Activated T-helper 1 cell treated with Interleukin-2 at 50 U/mL for 16 hours (primary cell): ENCODE measurements at places on chromosomes 11 and 22.

- no peak for DNase-seq
Measured at GRCh38 chr11:70128435-70128906, 50.4 kb downstream of the ANO1 start.

- DNase-seq: no peak
Measured at GRCh38 chr11:96199563-96200025, 143.4 kb downstream of the MAML2 start.

- no peak for DNase-seq
Measured at GRCh38 chr22:38963872-38964271, 6.5 kb downstream of the APOBEC3A start.

DNA sequence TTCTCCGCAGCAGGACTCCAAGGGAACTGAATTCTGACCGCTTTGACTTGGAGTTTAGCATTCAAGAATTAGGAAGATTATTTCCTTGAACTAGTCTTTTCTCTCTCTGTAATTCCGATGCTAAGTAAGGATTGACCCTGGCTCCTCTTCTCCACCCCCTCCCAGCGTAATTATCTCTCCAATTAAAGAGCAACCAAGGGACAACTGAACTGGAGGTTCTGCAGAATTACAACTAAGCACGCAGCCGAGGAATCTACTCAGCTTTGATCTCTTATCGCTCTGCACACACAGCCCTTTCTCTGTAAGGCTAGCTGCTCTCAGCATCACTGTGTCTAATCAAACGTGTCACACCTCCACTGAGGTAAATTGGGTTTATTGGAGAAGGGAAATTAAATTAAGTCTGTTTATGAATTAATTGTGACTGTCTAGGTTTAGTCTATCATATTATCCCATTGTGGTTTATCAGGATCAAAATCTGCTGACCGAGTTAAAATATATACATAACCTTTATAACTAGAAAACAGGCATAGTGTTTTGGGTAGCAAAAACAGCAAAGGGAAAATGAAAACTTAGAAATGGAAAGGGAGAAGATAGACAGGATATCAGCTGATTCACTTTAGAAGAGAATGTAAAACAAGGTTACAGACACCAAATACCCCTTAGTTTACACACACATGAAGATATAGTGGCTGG, 241.3 kb upstream of the LARGE1 start:
- DNase-seq: no peak
